ENCODE measurements at places on chromosomes 12 and 14. TPM values are rescaled to one million over a fixed set of nuclear protein-coding genes. Genes with fewer than 3 reads are reported as not detected.

GRCh38 chr12:41552588-41552987 lies 364.5 kb downstream of the PDZRN4 start:
- DNase-seq, result no peak

GRCh38 chr12:46210873-46211439 lies 57.9 kb downstream of the SLC38A1 start:
- no peak for DNase-seq

- no peak for DNase-seq
Observed at GRCh38 chr14:31930493-31931240, 146.4 kb upstream of the ARHGAP5 start.

OTX2 gene
- not detected for polyA plus RNA-seq

EPS8 gene
- polyA plus RNA-seq, result 63.3 TPM

TRIM9 gene
- 3.2 TPM for polyA plus RNA-seq

All from left renal cortex interstitium (tissue), 4 donors.